SJSA1 (cell line): ENCODE measurements at places on chromosomes 1 and 21. TPM values are rescaled to one million over a fixed set of nuclear protein-coding genes. Genes with fewer than 3 reads are reported as not detected.

DNA sequence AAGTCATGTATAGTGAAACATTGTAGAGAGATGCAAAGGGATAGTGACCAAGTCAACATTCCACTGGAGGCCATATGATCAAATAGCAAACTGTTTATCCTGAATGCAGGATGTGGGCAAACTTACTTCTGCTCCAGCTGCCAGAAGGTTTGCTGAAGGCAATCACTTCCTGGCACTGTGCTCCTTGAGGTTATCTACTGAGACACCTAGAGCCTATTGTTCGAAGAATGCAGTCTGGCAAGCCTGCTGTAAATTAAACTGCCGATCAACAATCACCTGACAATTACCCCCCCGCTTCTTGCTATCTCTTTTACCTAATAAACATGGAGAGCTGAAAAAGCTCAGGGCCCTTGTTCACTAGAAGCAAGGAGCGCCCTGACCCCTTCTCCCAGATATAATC is 139.4 kb upstream of the B3GALT2 start:
- no peak overlapping the region; the same call in 1 of the 2 replicates for H3K27ac ChIP-seq
- no peak for DNase-seq
- peaks cover 3% of the 10 kb centered on the region; the same call in 1 of the 2 replicates for H3K36me3 ChIP-seq
- no peak overlapping the region for H3K4me3 ChIP-seq
- no peaks in the 10 kb centered on the region for H3K27me3 ChIP-seq
- H3K4me1 ChIP-seq, result peaks cover 27% of the 10 kb centered on the region

DNA sequence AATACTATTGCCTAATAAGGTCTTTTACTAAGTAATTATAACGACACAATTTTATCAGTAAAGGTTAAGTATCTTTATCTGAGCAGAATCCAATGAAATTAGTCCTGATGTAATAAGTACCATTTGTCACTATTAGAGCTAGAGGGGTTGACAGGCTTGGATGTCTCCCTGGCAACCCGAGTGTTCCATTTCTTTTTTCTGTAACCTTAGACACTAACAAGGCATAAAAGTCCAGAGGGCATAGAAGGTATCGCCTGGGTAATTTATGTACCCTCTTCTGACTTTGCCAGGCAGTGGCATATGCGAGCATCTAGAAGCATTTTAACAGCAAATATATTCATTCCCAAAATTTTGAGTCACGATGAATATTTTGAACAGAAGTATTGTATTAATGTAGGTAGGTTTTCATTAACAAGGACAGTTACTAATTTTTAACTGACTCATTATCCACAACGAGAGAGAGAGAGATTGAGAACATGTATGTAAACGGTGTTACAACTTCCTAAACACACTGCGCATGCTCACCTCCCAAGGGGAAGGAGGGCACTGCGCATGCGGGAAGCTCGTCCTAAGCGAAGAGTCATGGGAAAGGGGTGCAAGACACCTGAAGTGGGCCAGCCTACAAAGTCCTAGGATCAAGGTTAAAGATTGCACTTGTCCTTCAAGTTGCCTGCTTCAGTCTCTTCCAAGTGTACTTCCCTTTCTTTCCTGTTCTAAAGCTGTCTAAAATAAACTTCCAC is 423.9 kb downstream of the DSCAM start:
- DNase-seq, result no peak
- H3K27ac ChIP-seq, result no peak overlapping the region
- no peaks in the 10 kb centered on the region for H3K36me3 ChIP-seq
- no peak overlapping the region for H3K4me3 ChIP-seq
- no peaks in the 10 kb centered on the region for H3K27me3 ChIP-seq

GRCh38 chr1:202268817-202269216 is 72.9 kb downstream of the UBE2T start:
- no peaks in the 10 kb centered on the region for H3K36me3 ChIP-seq
- no peak overlapping the region for H3K27ac ChIP-seq
- peak; percentile 14 for DNase-seq
- no peak overlapping the region for H3K4me3 ChIP-seq

- no peaks in the 10 kb centered on the region for H3K27me3 ChIP-seq
- peaks cover 35% of the 10 kb centered on the region for H3K4me1 ChIP-seq
- peaks cover 37% of the 10 kb centered on the region for H3K36me3 ChIP-seq
- H3K4me3 ChIP-seq, result no peak overlapping the region
- DNase-seq, result no peak
Measured at GRCh38 chr21:45559216-45560105, 17.2 kb upstream of the SLC19A1 start.

GRCh38 chr1:106290805-106291501 is 765.5 kb upstream of the PRMT6 start:
- no peak overlapping the region for H3K4me3 ChIP-seq
- H3K36me3 ChIP-seq, result no peaks in the 10 kb centered on the region
- no peak for DNase-seq
- no peaks in the 10 kb centered on the region for H3K4me1 ChIP-seq
- H3K27ac ChIP-seq, result no peak overlapping the region

SKI gene
- 9.6 and 24.3 TPM in 2 replicates for total RNA-seq

PLPPR4 gene
- 5.8 and 10.3 TPM in 2 replicates for total RNA-seq

PDZK1 gene
- 2.1 TPM in 1 of 2 replicates, not detected in the other for total RNA-seq

CLDN19 gene
- total RNA-seq, result not detected in 2 replicates
